RWPE2 (cell line): ENCODE measurements at places on chromosomes 5 and 9.
A peak's percentile ranks its signal among the peaks of the same experiment; 100 is the strongest.

- no peak for DNase-seq
These were observed 220.0 kb downstream of the SNCAIP start for GRCh38 chr5:122532035-122532434.

GRCh38 chr9:78620303-78620702, 323.4 kb downstream of the PSAT1 start:
- DNase-seq = no peak

- no peak for DNase-seq
These were observed 92.6 kb downstream of the DPYSL3 start for GRCh38 chr5:147417135-147417813.

- no peak for DNase-seq
These were observed 42.9 kb downstream of the STARD4 start for GRCh38 chr5:111469293-111469896.

DNA sequence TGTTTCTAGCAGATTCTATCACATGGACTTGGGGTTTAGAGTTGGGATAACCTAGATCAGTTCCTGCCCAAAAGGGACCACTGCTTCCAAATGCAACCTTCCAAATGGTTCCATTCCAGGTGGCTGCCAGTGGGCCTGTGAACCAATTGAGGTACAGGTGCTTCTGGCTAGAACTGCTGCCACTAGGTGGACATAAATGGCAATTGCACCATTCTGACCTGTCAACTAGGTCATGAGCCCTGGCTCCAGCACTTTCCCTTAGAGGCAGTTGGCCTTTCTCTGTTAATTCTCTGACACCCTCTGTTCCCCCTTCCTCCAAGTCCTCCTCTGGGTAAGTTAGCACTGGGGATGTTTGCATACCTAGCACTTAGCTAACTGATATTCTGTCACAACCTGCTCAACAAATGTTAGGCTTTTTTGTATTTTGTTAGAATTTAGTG, 16.6 kb upstream of the HEMGN start:
- no peak for DNase-seq

- DNase-seq = no peak
These were observed 133.8 kb downstream of the PDE4D start for GRCh38 chr5:59759600-59760351.

- DNase-seq = no peak
These were observed 52.0 kb upstream of the NTRK2 start for GRCh38 chr9:84617411-84618029.

- peak; percentile 76 for DNase-seq
These were observed 20.7 kb downstream of the COL5A1 start for GRCh38 chr9:134662143-134662876.

GRCh38 chr9:98726735-98727134, 18.0 kb upstream of the GABBR2 start:
- no peak for DNase-seq

GRCh38 chr9:116182876-116183275, 29.3 kb downstream of the PAPPA start:
- DNase-seq = no peak

DNA sequence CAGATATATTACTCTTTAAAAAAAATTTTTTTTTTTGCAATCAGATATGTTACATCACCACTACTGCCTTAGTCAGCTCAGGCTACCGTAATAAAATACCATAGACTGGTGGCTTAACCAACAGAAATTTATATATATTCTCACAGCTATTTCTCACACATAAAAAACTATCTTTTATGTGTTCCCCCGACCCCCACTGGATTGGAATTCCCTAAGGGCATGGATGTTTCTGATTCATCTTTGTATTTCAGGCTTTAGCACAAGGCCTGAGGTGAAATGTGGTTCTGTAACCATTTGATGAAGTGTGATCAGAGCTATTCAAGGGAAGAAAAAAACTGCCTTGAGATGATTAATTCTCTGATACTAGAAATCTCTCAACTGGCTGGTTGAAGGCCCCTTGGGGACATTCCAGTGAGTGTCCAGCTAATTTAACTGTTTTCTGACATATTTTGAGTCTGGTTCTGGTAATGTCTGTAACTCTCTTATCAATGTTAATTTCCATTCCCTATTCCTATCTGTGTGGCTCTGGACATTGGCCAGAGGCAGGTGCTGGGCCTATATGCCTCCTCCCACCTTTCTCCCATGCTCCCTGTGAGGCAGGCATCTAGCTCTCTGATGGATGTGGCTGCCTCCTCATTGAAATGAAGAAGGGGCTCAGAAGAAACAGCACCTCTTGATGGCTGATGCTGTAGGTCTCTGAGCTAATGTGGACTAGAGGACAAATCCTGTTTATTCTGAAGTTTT, 2.5 kb downstream of the CD14 start:
- DNase-seq = no peak

DNA sequence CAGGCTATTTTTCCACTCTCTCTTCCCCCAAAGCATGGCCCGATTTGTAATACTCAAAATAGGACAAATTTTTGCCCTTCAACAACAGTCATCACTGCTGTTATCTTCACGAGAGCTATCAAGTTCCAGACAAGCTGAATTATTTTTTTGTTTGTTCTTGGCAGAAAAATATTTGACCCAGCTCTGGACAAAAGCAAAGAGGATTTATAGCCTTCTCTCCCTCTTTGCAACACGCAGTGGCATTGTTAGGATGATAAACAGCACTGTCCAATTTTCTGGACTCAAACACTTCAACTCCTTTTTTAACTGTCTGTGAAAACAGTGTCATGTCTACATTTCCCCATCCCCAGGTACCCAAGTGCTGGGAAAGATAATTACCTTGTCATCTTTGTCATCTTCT, 160.3 kb downstream of the SLF1 start:
- no peak for DNase-seq

GRCh38 chr5:67032921-67033664, 163.5 kb downstream of the CD180 start:
- no peak for DNase-seq

GRCh38 chr5:75324791-75325190, 12.2 kb upstream of the HMGCR start:
- no peak for DNase-seq

GRCh38 chr5:147671365-147671764, 111.2 kb downstream of the JAKMIP2 start:
- DNase-seq = no peak

DNA sequence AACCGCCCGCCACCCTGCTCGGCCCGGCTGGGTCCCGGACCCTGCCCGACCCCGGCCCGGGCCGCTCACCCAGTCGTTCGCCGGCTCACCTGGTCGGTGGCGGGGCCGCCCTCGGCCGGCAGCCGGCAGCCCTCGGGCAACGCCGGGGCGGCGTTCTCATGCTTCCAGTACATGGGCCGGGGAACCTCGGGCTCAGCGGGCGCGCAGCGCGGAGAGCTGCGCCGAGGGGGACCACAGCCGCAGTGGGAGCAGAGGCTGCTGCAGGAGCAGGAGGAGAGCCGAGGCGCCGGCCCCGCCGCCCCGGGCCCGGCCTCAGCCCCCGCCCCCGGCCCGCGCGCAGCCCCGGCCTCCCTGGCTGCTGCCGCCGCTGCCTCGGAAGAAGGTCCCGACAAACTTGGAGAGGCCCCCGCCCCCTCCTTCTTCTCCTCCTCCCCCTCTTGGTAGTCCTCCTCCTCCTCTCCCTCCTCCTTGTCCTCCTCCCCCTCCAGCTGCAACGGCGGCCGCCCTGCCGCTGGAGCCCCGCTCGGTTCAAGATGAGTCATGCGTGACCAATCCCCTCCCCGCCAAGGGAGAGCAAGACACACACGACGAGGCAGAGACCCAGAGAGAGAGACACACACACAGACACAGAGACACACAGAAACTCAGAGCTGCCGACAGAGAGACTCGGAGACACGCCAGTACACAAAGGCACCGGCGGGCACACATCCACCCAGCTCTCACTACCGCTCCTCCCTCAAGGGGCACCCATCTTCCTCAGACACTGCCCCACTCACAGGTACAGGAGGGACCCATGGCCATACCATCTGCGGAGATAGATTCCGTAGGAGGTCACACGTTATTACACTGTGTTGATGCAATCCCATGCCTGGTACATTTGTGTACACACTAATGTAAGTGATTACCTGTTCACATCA, at the start of gene LHX6:
TSS of gene LHX6 (minus strand) at position 390 of the 917 bp plus-strand sequence. CDS start at position 173, 217 bp downstream.
- peak; percentile 58 for DNase-seq

DNA sequence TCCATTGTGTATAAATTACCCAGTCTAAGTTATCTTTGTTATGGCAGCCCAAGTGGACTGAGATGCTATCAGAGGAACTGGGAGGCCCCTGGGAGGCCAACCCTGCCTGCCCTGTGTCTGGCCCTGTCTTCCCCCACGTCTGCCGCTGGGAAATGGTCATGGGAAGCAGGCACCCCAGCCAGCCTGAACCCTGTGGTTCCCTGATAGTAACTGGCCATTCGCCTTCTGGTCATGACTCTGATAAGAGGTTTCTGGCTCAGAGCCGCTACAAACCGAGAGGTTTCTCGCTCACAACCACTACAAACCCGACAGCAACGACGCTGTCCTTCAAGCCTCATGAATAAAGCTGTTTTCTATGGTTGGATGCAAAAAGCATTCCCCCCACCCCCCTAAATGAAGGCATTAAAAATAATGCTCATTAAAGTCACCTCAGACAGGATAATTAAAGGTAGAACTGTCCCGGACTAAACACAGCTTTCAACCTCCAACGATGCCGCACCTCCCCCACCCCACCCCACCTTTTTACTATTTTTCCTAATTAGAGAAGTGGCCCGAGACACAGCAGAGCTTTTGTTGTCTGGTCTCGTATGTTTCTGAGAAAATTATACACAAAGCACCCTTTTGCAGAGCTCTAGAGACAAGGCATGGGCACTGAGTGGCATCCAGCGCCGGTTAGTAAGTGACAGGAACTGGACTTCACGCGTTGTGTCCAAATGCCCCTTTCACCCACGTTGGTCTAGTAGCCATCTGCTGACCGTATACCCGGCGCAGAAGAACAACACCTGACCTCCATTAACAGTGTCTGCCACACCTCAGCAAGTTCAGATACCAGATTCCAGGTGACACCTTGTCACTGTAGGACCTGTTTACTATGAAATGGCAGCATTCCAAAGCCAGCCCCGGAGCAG, 140.8 kb downstream of the COL23A1 start:
- DNase-seq = no peak

GRCh38 chr5:2536632-2537377, 214.7 kb downstream of the IRX2 start:
- DNase-seq = no peak
